Kasumi-1 (cell line): ENCODE measurements at places on chromosomes 2 and 18.
A peak's percentile ranks its signal among the peaks of the same experiment; 100 is the strongest.

DNA sequence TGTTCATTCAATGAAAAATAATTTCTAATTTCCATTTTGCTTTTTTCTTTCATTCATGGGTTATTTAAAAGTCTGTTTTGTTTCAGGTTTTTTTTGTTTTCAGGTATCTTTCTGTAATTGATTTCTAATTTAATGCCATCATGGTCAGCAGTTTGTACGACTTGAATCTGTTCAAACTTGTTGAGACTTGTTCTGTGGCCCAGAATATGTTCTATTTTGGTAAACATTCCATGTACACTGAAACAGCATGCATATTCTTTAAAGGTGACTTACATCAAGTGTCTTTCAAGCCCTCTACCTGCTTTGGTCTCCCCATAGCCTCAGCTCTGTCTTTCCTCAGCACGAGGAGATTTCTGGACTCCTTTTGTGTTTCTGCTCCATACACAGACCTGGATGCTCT, 49.1 kb downstream of the CYP1B1 start:
- no peak for DNase-seq

GRCh38 chr2:102155703-102156515, 13.4 kb downstream of the IL1R1 start:
- DNase-seq, result no peak

- DNase-seq, result no peak
Measured at GRCh38 chr2:43421194-43421593, 174.6 kb downstream of the THADA start.

DNA sequence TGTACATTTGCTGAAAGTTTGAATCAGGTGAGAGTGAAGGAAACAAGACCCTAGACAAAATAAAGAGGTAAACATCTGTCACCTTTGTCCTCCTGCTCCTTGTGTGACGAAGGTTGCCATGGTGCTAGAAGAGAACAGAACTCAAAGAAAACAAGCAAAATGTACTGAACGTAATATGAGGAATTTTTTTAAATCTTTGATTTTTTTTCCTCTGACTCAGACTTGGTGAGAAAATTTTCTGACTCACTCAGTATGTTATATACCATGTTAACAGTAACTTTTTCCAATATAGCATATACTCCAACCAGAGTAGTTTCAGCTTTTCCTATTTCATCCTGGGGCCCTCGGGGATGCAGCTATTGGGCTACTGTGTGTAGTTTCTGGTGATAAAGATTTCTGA, 2114.6 kb upstream of the PIK3C3 start:
- DNase-seq, result no peak

GRCh38 chr2:65485839-65486238, 53.4 kb upstream of the SPRED2 start:
- no peak for DNase-seq

DNA sequence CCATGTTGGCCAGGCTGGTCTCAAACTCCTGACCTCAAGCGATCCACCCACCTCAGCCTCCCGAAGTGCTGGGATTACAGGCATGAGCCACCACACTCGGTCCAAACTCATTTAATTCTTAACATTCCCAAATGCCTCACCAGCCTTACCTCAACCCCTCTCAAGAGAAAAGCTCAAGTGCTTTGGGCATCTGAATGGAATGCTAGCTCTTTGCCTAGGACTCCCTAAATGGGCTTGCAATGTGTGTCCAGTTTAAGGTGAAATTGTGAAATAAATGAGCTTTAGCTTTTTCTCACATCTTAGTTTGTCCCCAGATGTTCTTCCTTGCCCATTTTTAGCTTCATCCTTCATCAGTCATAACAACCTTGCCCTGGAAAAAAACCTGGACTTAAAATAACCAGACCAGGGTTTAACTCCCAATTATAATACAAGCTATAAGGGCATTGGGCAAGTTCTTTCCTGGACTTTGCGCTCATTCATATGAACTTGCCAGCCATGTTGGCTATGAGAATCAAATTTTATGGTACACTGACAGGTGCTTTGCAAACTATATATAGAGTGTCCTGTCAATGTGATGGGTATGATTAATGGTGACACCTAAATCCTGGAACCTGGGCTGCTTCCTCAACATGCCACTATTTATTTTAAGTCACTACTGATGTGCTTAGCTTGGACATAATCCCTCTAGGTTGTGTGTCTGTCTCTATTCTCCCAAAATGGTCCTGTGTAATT, 95.1 kb upstream of the SERPINE2 start:
- DNase-seq, result no peak

DNA sequence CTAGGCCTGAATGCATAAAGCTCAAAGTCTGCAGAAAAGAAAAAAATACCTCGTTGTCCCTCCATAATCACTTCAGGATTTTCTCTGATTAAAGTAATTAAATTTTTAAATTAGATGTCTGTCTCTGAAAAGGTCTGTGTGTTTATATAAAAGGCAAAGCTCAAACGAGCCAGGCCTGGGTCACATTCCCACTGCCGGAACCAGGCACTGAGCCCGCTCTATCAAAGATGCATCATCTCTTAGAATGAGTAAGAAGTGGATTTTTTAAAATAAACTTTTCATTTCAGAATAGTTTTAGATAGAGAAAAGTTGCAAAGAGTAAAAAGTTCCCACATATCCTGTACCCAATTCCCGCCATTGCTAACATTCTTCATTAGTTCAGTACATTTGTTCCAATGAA, 202.1 kb upstream of the KYNU start:
- no peak for DNase-seq

DNA sequence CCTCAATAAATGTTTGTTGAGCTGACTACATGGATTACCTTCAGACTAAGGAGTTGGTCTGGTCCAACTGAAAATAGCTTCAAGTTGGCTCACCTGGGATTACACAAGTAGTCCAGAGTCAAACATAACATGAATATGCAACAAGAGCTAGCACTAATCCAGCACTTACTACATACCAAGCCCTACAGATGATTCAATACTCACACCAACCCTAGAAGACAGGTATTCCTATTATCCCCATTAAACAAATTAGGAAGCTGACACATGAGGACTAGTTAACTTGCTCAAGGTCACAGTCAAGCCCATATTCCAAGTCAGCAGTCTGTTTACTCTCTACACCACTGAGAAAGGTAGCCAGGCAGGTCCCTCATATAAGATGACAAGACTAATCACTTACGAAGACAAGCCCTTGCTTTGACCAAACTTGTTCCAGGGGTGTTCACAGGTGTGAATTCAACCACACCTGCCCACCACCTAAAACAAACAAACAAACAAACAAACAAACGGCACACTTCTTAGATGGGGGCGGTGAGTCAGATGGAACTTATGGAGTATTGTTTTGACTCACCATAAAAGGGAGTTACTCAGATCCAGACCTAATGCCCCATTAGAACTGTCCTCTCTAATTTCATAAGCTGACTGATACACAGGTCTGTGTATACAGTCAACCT, 29.1 kb downstream of the TMEM131 start:
- DNase-seq, result no peak

GRCh38 chr2:178125125-178125524, 12.9 kb downstream of the RBM45 start:
- no peak for DNase-seq

- DNase-seq, result no peak
Measured at GRCh38 chr2:150526827-150527226, 39.4 kb upstream of the RND3 start.

DNA sequence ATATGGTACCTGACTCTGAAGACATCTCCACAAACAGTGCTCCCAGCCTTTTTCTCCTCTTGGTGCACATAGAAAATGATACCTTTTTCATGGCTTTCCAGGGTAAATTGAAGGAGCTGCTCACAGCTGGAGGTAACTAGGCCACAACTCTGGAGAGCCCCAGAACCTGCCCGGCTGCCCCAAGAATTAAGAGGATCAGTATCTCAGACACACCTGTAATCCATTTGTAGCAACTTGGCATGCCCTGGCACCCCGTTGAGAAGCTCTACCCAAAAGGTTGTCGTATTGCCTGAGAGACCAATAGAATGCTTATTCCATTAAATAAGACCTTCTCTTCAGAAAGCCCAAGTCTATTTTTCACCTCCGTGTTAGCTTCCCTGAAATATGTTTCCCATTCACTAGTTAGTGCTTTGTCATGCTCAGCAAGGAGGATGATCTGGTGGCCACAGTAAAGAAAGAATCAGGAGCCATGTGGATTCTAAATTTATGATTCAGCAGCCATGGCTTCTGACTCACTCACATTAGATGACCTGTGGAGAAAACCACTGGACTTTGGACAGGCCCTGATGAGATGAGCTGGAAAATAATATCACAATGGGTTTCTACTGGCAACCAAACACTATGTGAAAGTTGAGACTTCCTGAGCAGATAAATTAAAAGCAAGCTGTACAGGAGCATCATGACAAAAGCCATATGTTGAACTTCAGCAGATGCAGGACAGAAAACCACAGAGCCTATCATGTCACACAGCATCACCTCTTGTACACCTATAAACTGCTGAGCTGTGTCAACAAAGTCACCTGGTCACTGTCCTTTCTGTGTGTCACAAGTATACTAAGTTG, 253.3 kb upstream of the OSR1 start:
- no peak for DNase-seq

- no peak for DNase-seq
Measured at GRCh38 chr2:117481608-117482007, 332.9 kb upstream of the DDX18 start.

- DNase-seq, result peak; percentile 89
Measured at GRCh38 chr18:2970772-2971659, 41.9 kb downstream of the LPIN2 start.

GRCh38 chr2:226829721-226830631, 5.9 kb upstream of the RHBDD1 start:
- no peak for DNase-seq

DNA sequence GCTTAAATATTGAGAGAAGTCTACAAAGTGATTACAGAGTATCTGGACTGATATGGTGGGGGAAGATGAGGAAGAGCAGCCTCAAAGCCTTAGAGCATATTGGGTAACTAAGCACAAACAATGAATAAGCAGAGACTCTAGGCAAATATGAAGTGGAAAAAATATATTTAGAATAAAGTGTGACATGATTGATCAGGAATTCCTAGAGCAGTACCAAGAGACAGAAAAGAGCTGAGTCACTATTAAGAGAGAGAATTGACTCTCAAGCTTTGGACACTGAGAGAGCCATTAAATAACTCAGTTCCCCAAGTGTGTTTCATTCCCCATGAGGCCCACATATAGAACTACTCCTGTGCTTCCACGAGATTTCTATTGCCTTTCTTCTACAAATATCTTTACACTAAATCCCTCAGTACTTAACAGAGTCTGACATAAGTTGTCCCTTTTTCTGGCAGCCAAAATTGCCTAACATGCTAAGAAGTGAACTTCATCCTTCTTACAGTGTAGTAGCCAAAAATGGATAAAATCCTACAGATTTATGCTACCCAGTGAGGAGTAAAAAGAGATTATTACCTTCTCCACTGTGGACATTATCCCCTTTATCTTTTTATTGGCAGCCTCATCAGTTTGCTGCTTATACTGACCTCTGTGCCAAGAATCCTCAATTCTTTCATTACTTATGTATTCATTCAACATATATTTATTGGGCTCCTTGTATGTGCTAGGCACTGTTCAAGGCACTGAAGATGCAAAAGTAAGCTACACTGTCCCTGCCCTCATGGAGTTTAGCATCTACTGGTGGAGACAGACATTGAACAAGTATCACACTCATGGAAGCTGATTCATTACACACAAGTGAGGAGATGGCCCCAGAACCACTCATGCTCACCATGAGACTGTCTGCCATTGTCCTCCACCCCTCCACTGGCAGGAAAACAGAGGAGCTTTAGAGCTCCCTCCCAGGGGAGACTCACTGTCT, 45.4 kb downstream of the SLC40A1 start:
- DNase-seq, result no peak

GRCh38 chr2:198438331-198438730, 633.9 kb downstream of the PLCL1 start:
- DNase-seq, result no peak

GRCh38 chr18:45482286-45482685, 133.0 kb upstream of the SLC14A2 start:
- DNase-seq, result no peak

GRCh38 chr2:69224512-69224837, 162.6 kb downstream of the GFPT1 start:
- DNase-seq, result no peak

- DNase-seq, result no peak
Measured at GRCh38 chr2:234710587-234710986, 213.7 kb upstream of the ARL4C start.

- peak; percentile 69 for DNase-seq
Measured at GRCh38 chr2:136057802-136058140, 60.2 kb downstream of the CXCR4 start.

DNA sequence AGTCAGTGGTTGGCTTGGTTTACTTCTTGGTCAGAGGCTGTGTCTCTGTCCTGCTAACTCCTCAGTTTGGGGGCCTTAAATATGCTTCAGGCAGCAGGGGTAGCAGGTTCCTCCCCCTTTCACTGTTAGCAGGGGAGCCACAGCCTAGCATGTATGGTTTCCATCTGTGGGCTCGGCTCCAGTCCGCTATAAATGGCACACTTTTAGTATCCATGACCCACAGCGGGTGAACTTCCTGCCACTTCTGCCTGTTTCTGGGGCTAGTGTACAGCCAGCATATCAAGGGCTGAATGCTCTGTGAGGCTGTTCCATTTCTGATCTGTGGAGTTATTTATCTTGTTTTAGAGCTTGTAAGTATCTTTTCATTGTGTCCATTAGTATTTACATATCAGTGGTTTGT, 58.3 kb downstream of the MRPL33 start:
- peak; percentile 29 for DNase-seq

DNA sequence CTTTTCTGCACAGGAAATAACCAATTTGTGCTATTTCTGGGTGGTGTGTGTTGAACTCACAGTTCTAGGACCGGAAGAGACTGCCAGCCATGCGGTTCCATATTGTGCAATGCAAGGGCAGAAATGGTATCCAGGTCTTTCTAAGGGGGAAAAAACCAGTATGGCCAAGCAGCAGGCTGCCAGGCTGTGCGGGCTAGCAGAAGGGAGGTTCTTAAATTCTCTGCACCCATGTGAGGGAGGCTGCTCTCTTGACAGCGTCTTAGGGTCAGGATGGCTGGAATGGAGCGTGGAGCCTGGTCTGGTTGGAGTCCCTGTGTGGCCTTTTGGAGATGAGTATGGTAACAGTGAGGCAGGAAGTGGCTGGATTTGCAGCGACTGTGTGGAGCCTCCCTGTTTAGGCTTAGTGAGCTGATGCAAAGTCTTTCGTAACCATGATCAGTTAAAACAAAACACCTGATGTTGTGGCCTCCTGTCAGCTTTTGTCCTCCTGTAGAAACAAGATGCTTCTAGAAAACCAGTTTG, 52.6 kb downstream of the NCK2 start:
- peak; percentile 98 for DNase-seq

- peak; percentile 32 for DNase-seq
Measured at GRCh38 chr18:26711756-26712155, 153.8 kb downstream of the AQP4 start.

- DNase-seq, result no peak
Measured at GRCh38 chr2:64605991-64606478, 47.7 kb downstream of the SERTAD2 start.

GRCh38 chr2:120561379-120562035, 174.2 kb upstream of the GLI2 start:
- DNase-seq, result no peak

- no peak for DNase-seq
Measured at GRCh38 chr2:16774091-16774490, 108.5 kb upstream of the CYRIA start.
